ENCODE measurements at places on chromosomes 16 and 17. TPM values are rescaled to one million over a fixed set of nuclear protein-coding genes. Genes with fewer than 3 reads are reported as not detected.

DNA sequence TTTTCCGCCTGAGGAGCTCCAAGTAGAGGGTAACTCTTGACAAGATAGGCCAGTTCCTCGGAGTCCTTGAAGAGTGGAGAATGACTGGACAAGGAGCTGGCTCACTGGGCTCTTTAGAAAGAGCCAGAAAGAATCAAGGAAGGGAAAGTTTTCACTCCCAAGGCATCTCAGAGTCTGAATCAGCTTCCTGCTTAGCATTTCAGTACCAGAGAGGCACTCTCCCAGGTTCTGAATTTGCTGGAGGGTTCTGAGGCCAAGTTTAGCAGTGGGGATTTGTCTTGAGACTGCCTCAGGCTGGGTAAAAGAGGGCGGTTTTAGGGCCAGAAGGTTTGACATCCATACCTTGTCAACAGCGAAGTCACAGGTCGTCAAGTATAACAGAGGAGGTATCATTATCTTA, 25.5 kb downstream of the GP2 start:
- no peak overlapping the region for H3K27ac ChIP-seq
- no peaks in the 10 kb centered on the region for H3K36me3 ChIP-seq
- no peak overlapping the region for H3K4me3 ChIP-seq

DNA sequence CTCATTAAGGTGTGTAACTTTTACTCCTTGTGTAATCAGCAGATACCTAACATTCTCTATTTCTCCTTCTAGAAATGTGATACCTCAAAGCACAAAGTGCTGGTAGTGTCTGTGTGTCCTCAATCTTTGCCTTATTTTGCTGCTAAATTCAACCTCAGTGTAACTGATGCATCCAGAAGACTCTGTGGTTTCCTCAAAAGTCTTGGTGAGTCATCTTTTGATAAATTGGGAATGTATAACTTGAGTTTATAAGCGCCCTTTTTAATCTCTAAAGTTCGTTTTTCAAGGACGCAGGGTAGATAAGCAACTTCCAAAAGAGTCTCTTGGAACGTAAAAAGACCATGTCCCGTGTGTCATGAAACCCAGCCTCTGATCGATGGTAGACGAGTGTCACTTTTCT, 10.2 kb downstream of the NARF start:
- no peak for DNase-seq
- no peaks in the 10 kb centered on the region for H3K4me1 ChIP-seq
- no peak overlapping the region for H3K27ac ChIP-seq
- H3K4me3 ChIP-seq = no peak overlapping the region
- no peaks in the 10 kb centered on the region for H3K27me3 ChIP-seq
- peaks cover 2% of the 10 kb centered on the region for H3K36me3 ChIP-seq

GRCh38 chr17:19987897-19988296, 10.3 kb upstream of the AKAP10 start:
- no peaks in the 10 kb centered on the region for H3K36me3 ChIP-seq
- no peaks in the 10 kb centered on the region for H3K27me3 ChIP-seq
- no peak overlapping the region for H3K4me3 ChIP-seq
- no peak overlapping the region for H3K27ac ChIP-seq
- no peaks in the 10 kb centered on the region for H3K4me1 ChIP-seq
- DNase-seq = no peak

DNA sequence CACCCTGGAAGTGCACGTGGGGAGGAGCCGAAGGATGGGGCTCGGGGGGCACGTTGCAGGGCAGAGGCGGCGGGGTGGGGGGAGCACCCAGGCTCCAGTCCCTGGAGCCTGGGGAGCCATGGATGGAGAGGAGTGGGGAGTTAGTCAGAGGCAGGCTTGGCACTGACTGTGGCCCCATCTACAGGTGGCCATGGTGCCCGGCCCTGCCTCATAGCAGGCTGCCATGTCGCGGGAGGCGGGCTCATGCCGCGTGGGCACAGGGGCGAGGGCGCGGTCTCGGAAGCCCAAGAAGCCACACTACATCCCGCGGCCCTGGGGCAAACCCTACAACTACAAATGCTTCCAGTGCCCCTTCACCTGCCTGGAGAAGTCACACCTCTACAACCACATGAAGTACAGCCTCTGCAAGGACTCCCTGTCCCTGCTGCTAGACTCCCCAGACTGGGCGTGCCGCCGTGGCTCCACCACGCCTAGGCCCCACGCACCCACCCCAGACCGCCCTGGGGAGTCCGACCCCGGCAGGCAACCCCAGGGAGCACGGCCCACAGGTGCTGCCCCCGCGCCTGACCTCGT, 3.0 kb downstream of the PRR35 start:
- DNase-seq = no peak
- no peaks in the 10 kb centered on the region for H3K4me1 ChIP-seq
- H3K27me3 ChIP-seq = peaks cover 9% of the 10 kb centered on the region
- no peak overlapping the region for H3K4me3 ChIP-seq

DNA sequence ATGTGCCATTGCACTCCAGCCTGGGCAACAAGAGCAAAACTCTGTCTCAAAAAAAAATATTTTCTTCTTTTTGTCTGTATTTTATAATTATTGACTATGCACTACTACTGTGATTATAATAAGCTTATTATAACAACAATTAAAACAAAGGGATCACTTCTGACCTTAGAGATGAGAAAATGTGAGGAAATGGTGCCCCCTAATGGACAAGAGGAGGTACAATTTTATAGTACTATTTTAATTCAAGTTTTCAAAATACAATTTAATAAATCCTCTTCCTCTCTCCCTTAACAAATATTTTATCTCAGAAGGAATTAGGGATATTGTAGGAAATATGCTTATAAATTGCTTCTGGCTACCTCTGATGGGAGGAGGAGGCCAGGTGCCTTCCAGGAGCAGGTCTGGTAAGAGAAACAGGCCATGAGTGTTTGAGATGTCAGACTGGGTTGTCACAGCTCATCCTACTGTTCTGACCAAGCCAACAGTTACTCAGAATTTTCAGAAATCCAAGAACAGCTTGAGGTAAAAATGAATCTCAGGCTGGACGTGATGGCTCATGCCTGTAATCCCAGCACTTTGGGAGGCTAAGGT, 14.0 kb downstream of the VPS53 start:
- no peaks in the 10 kb centered on the region for H3K4me1 ChIP-seq
- H3K27me3 ChIP-seq = no peaks in the 10 kb centered on the region
- H3K27ac ChIP-seq = no peak overlapping the region
- no peak overlapping the region for H3K4me3 ChIP-seq

DNA sequence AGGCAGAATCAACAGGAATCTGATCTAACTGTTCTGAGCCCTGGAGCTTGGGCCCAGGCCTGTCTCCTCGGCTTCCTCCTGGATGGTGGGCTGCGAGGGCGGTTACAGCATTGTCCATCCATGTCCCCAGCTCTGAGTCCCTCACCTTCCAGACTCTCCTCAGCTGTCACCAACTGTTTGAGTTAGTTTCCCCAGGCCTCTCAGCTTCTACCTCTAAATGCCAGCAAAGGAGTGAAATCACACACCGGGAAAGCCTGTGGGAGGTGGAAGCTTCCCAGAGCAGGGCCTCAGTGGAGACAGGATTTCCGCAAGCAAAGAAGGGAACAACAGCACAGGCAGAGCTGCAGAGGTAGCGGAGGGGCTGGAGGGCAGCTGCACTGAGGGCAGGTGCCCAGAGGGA, 9.4 kb upstream of the PRPSAP2 start:
- DNase-seq = no peak
- H3K36me3 ChIP-seq = no peaks in the 10 kb centered on the region
- H3K4me3 ChIP-seq = no peak overlapping the region
- H3K4me1 ChIP-seq = no peaks in the 10 kb centered on the region
- H3K27me3 ChIP-seq = no peaks in the 10 kb centered on the region

- H3K36me3 ChIP-seq = no peaks in the 10 kb centered on the region
- no peak for DNase-seq
- H3K4me1 ChIP-seq = peaks cover 10% of the 10 kb centered on the region
- H3K27me3 ChIP-seq = no peaks in the 10 kb centered on the region
- no peak overlapping the region for H3K27ac ChIP-seq
Measured at GRCh38 chr16:20903116-20903898, 2.7 kb downstream of the LYRM1 start.

The CACNG3 gene
- not detected for total RNA-seq

The NT5C gene
- 166 TPM for total RNA-seq
